ENCODE measurements at places on chromosomes 5 and 9.

- no peaks in the 10 kb centered on the region for H3K36me3 ChIP-seq
- no peak overlapping the region for H3K4me3 ChIP-seq
- H3K27ac ChIP-seq: no peak overlapping the region
- no peak for DNase-seq
Measured at GRCh38 chr9:70111641-70112236, 68.1 kb downstream of the MAMDC2 start.

- H3K36me3 ChIP-seq: no peaks in the 10 kb centered on the region
- H3K4me1 ChIP-seq: no peaks in the 10 kb centered on the region
- H3K27me3 ChIP-seq: no peaks in the 10 kb centered on the region
- H3K4me3 ChIP-seq: no peak overlapping the region
- no peak for DNase-seq
Measured at GRCh38 chr5:175261526-175261925, 182.5 kb downstream of the DRD1 start.

DNA sequence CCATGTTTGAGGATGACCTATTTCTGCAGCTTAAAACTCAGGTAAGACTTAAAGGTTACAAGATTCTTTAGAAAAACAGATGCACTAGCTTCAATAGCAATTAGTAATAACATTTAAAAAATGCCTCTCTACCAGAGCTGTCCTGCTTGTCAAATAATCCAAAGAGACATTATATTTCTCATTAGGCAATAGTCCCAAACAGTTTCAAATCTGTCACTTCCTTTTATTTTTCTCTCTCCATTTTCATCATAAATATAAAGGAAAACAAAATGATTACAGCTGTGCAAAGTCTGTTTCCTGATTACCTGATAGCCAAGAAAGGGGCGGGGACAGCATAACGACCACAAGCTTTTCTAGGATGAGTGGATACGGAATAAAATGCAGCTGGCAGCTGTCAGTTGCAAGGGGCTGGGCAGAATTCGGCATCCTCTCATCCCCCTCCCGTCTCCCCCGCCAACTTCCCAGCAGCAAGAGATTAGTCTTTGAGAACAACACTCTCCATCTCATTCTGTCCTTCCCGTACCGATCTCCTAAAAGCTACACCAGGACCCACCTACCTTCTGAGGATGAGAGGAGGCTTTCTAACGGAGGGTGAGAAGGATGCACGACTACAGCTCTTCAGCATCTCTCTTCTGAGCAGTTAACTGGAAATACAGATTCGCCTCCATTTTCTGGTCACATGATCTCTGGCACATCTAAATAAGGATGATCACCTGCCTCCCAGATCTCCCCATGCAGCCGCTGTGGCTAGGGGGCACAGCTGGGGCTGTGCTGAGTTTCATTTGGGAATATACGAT is 72.5 kb upstream of the PCA3 start:
- no peak overlapping the region for H3K27ac ChIP-seq
- peak overlapping the region; percentile 19 for H3K4me3 ChIP-seq
- no peaks in the 10 kb centered on the region for H3K4me1 ChIP-seq
- no peaks in the 10 kb centered on the region for H3K36me3 ChIP-seq
- DNase-seq: no peak
- peaks cover 4% of the 10 kb centered on the region for H3K27me3 ChIP-seq

DNA sequence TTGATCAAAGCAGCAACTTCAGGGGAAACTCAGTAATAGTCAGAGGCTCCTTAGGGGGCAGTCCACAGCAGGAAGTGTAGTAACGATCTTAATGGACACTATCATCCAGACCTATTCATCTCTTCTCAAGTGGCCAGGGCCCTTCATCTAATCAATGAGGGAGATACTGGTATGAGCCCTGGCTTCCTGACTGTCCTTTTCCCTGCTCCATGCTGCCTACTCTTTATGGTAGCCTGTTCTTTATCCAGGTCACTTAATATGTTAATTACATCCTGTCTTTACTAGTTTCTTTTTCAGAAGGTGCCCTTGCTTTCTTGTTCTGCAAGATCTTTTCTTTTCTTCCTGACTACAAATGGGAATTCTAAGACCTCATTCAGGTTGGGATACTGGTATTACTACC is 197.1 kb downstream of the CAVIN4 start:
- H3K27me3 ChIP-seq: peaks cover 2% of the 10 kb centered on the region
- H3K4me1 ChIP-seq: no peaks in the 10 kb centered on the region
- H3K27ac ChIP-seq: no peak overlapping the region
- no peaks in the 10 kb centered on the region for H3K36me3 ChIP-seq

DNA sequence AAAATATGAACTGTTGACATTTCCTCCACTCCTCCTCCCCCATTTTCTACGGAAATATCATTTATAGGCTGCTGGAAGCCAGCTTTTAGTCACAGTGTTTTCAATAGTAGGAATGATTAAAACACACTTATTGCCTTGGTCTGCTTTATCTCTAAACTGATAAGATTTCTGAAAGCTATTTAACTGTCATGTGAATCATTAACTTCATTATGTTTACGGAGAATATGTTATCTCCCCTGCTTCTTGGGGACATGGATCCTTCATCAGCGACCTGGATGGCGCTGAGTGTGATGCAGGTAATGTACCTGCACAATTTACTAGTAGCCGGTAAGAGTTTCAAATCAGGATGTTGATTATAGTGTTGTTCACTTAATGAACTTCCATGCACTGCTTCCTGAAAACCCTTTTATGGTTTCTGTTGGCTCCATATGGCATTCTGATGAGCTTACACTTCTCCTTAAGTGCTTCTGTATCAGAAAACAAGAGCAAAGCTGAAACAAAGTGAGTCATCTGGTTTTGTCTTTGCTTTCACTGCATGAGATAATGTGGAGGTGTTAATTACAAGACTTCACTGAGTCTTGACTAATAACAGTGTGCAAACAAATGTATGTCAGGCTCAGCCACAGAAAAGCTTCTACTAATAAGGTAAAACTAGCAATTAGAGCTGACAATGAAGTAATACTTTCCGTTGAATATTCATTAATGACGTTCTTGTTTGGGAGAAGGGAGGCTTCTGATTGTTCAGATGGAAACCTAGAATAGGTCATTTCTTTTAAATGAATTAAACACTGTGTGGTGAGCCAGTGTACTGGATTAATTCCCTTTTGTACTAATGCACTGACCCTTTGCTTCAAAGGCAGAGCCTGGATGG is 162.4 kb upstream of the ZNF608 start:
- no peak overlapping the region for H3K4me3 ChIP-seq
- no peaks in the 10 kb centered on the region for H3K36me3 ChIP-seq
- no peak for DNase-seq
- no peak overlapping the region for H3K27ac ChIP-seq
- no peaks in the 10 kb centered on the region for H3K27me3 ChIP-seq

DNA sequence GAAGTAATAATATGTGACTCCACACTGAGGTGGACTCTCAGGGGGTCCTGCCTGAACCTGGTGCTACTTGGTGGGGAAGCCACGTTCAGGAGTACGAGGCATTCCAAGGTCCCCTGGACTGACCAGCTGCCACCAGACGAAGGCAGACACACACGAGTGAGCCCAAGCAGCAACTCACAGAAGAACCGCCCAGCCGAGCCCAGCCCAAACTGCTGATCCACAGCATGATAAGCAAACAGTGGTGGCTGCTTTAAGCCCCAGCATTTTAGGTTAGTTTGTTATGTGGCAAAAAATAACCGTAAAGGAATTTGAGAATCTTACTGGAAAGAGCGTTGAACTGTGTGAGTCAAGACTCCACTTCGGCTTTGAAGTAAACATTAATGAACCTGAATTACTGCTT is 8.8 kb upstream of the LHX3 start:
- H3K4me1 ChIP-seq: no peaks in the 10 kb centered on the region
- H3K36me3 ChIP-seq: peaks cover 59% of the 10 kb centered on the region
- H3K27me3 ChIP-seq: no peaks in the 10 kb centered on the region
- no peak overlapping the region for H3K4me3 ChIP-seq
- no peak overlapping the region for H3K27ac ChIP-seq
- no peak for DNase-seq

DNA sequence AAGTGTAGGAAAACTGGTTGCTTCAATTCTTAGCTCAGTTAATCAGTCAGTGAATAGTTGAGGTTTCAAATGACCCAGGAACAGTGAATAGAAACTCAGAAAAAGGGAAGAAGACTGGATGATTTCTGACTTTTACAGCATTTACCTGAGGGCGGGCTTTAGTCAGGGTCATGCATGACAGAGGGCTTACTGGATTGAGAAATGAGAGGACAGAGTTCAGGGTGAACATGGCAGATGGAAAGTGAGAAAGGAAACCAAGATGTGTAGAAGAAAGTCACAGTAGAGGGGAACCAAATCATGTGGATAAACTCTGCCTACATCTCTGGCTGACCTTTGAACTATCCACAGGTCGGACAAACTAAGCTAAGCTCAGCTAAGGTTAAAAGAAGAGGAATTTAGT is 596.0 kb downstream of the SEMA5A start:
- no peak for DNase-seq
- no peak overlapping the region for H3K27ac ChIP-seq
- H3K27me3 ChIP-seq: no peaks in the 10 kb centered on the region
- no peaks in the 10 kb centered on the region for H3K4me1 ChIP-seq

GRCh38 chr5:132376694-132377641 is 7.5 kb downstream of the SLC22A5 start:
- no peak for DNase-seq
- H3K36me3 ChIP-seq: peaks cover 5% of the 10 kb centered on the region
- no peaks in the 10 kb centered on the region for H3K27me3 ChIP-seq

Measured in effector memory CD4-positive, alpha-beta T cell (primary cell).